ENCODE measurements at places on chromosomes 1 and 21.

DNA sequence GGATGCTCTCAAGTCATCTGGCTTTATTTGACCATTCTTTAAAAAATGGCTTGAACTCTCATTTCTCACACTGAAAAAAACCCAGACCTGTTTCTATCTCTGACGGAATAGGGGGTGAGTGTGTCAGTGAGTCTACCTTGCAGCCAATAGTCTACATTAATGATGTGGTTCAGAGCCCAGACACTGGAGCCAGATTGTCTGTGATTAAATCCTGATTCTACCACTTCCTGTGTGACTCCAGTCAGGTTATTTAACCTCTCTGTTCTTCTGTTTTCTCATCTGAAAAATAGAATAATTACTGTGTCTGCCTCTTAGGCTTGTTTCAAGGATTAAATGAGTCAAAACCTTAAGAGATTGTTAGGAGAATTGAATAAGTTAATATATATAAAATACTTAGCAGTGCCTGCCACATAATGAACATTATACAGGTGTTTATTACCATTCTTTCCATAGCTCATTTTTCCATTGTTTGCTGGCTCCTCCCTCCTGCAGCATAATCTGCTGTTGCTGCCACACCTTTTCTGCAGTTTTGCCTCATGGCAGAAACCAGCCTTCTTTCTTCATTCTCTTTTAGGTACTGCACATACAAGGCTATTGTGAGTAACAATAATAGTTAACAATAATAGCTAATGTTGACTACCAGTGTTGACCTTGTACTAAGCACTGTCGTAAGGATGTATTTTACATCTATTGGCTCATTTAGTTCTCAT lies 157.6 kb upstream of the IVNS1ABP start:
- no peak overlapping the region for H3K4me3 ChIP-seq
- no peak overlapping the region for H3K27ac ChIP-seq

- H3K36me3 ChIP-seq: no peaks in the 10 kb centered on the region
- H3K4me3 ChIP-seq: no peak overlapping the region
- H3K4me1 ChIP-seq: peaks cover 61% of the 10 kb centered on the region
- no peak for DNase-seq
- no peak overlapping the region for H3K27ac ChIP-seq
Measured at GRCh38 chr1:12458571-12458970, 159.4 kb downstream of the DHRS3 start.

GRCh38 chr1:45654540-45655280 lies 30.9 kb upstream of the CCDC17 start:
- no peaks in the 10 kb centered on the region for H3K27me3 ChIP-seq
- H3K4me1 ChIP-seq: no peaks in the 10 kb centered on the region
- no peak for DNase-seq
- H3K36me3 ChIP-seq: peaks cover 27% of the 10 kb centered on the region
- H3K27ac ChIP-seq: no peak overlapping the region

- H3K27ac ChIP-seq: no peak overlapping the region
- DNase-seq: no peak
- no peak overlapping the region for H3K4me3 ChIP-seq
- no peaks in the 10 kb centered on the region for H3K36me3 ChIP-seq
- no peaks in the 10 kb centered on the region for H3K27me3 ChIP-seq
- no peaks in the 10 kb centered on the region for H3K4me1 ChIP-seq
Measured at GRCh38 chr21:39555911-39556590, 56.7 kb upstream of the B3GALT5 start.
